ENCODE measurements at places on chromosomes 5 and 9. TPM values are rescaled to one million over a fixed set of nuclear protein-coding genes. Genes with fewer than 3 reads are reported as not detected.

DNA sequence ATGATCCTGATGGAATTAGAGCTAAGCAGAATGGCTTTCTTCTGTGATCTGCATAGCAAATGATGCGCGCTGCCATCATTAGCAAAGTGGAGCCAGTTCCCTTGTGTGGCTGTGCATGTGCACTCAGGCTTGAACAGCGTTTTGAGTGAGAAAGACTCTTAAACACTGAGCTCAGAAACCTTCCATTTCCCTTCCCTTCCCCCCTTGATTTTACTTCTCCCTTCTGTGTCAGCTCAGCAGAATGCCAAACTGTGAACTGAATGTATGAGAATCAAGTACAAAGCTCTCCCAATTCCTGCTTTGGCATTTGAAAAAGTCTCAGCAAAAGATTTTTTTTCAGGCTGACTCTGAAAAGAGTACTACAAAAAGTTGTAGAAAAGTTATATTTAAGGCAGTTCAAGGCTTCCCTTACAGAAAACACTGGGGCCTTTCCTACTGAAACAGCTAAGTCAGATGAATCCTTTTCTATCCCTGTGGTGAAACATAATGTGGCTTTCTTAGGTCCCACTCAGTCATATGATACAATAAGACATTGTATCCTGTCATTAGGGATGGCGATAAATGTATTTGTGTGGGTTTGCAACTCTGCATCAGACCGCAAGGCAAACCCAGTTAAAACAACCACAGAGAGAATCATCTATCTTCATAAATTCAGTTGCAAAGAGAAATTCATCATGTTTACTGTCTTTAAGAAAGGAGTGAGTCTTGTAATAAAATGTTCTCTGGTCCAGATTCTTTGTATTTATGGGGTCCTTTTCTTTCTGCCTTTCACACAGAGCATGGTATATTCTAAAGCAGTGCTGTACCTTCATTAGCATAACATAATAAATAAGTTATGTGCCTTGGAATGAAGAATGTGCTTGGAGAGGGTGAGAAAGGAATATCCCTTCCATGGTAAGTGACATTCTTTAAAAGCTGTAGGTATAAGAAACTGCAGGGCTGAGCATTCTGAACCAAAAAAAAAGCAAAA, 222.6 kb downstream of the CAAP1 start:
- no peak for DNase-seq

- no peak for DNase-seq
These were observed 110.9 kb downstream of the LIFR start for GRCh38 chr5:38445374-38446028.

Gene BTNL9
- 1.3 TPM for total RNA-seq

DNA sequence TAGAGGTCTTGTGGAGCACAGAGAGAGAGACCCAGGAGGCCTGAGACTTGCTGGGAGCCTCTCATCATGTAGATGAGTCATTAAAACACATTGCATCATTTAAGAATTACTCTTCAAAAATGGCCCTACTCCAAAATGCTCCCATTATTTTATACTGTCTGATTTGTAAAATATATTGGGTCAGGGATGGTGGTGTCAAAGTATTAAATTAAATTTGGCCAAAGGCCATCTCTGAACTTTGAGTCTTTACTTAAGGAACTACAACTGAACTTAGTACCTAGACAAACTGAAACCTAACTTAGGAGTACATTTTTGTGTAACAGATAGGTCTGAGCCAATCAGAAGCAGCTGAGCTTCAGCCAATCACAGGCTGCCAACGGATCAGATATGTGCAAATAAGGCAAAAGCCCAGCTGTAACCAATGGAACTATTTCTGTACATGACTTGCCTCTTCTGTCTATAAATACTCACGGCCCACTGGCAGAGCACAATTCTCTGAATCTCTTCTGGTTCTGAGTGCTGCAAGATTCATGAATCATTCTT, 657.2 kb downstream of the TLE1 start:
- DNase-seq = peak; percentile 70

Gene PTPN3
- 5.0 TPM for total RNA-seq

Gene TAF11L9
- total RNA-seq = not detected

Data from HT1080 (cell line).